ENCODE measurements at places on chromosomes 5 and 9.
A peak's percentile ranks its signal among the peaks of the same experiment; 100 is the strongest.

- no peaks in the 10 kb centered on the region for H3K4me1 ChIP-seq
- DNase-seq = no peak
- no peaks in the 10 kb centered on the region for H3K36me3 ChIP-seq
- peak overlapping the region; percentile 89 for H3K27ac ChIP-seq
- H3K4me3 ChIP-seq = peak overlapping the region; percentile 82
- H3K27me3 ChIP-seq = peaks cover 5% of the 10 kb centered on the region
These were observed 47.8 kb downstream of the ANXA2R start for GRCh38 chr5:42992088-42992879.

DNA sequence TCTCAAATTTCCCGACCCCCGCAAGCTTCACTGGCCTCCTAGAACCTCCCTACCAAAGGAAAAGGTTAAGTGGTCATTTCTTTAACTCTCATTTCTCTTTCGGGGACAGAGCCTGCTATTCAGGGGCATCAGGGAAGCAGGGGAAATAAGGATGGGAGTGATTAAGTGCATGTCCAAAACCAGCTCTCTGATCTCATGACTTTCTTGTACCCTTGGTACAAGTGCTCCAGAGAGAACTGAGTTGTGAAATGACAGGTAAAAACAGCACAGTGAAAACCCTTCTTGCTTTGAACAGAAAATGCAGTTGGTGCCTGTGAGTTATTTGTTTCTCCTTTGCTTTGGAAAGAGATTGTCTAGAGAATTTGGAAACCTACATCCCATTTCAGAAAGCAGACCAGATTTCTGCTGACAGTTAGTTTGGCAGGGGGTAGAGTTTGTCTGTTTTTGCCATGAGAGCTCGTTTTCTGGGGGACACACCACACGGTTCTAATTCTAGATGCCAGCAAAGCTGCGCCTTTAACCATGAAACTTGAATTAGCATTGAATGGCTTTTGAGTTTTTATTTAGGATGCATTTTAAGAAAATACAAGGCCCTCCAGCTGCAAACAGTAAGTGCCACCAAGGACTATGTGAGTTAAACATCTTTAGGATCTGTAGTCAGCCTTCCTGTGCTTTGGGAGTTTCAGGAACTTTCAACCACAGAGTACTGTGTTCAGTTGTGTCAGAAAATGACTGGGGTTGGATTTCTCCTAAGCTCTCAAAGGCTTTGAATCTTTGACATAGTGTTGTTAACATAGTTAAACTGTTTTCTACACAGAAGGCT lies 161.7 kb upstream of the LHFPL2 start:
- peaks cover 6% of the 10 kb centered on the region for H3K4me1 ChIP-seq
- H3K27ac ChIP-seq = no peak overlapping the region
- no peak for DNase-seq
- no peaks in the 10 kb centered on the region for H3K36me3 ChIP-seq
- H3K27me3 ChIP-seq = no peaks in the 10 kb centered on the region
- no peak overlapping the region for H3K4me3 ChIP-seq

DNA sequence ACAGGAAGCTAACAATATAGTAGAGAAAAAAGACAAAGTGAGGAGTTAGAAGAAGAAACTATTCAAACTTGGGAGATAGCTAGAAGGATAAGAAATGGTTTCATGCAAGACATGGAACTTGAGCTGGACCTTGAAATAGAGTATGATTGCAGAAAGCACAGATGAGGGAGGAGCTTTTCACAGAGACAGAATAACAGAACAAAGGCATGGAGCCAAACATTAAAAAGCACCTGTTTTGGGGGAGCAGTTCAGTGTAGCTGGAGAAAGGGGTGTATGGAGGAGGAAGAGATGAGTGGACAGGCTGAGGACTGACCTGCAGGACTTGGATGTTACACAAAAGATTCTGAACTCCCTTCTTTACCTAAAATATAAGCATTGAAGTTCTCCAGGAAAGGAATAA lies 25.2 kb downstream of the DTWD2 start:
- no peak for DNase-seq
- H3K4me1 ChIP-seq = no peaks in the 10 kb centered on the region
- no peak overlapping the region for H3K27ac ChIP-seq
- H3K36me3 ChIP-seq = no peaks in the 10 kb centered on the region

DNA sequence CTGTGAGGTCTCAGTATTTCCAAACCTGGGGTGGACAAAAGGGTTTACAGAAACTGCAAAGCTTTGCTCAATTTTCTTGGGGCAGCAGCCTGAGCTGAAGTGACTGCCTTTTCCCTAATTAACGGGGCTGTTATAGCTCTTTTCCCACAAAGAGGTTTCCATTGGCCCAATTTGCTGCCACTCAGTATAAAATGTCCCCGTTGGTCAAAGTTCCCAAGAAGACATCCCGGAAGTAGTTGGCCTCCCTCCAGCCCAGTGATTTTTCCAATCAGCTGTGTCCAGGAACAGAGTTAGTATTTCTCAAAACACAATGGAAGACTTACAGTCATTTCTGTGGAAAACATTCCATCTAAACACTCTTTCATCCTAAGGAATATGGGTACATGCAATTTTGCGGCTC lies 643.6 kb downstream of the ACTL7B start:
- peaks cover 6% of the 10 kb centered on the region for H3K4me1 ChIP-seq
- no peaks in the 10 kb centered on the region for H3K27me3 ChIP-seq
- H3K4me3 ChIP-seq = no peak overlapping the region

- no peak for DNase-seq
- no peaks in the 10 kb centered on the region for H3K27me3 ChIP-seq
- H3K4me3 ChIP-seq = no peak overlapping the region
- peaks cover 15% of the 10 kb centered on the region for H3K4me1 ChIP-seq
- H3K36me3 ChIP-seq = no peaks in the 10 kb centered on the region
These were observed 94.5 kb downstream of the CFAP90 start for GRCh38 chr5:7756453-7756852.

- H3K27ac ChIP-seq = no peak overlapping the region
- H3K36me3 ChIP-seq = peaks cover 3% of the 10 kb centered on the region
- DNase-seq = no peak
- H3K27me3 ChIP-seq = no peaks in the 10 kb centered on the region
- H3K4me1 ChIP-seq = no peaks in the 10 kb centered on the region
These were observed 240.2 kb downstream of the RFK start for GRCh38 chr9:76153902-76154629.

GRCh38 chr9:37540634-37541033 lies 35.5 kb downstream of the FBXO10 start:
- H3K4me3 ChIP-seq = no peak overlapping the region
- H3K4me1 ChIP-seq = peaks cover 6% of the 10 kb centered on the region
- no peak for DNase-seq

Measured in thoracic aorta (tissue), 2 donors.